Activated CD4-positive, alpha-beta memory T cell treated with anti-CD3 and anti-CD28 coated beads for 36 hours (primary cell): ENCODE measurements at places on chromosomes 5 and 9. TPM values are rescaled to one million over a fixed set of nuclear protein-coding genes. Genes with fewer than 3 reads are reported as not detected.

- DNase-seq: peak; percentile 78
- H3K27me3 ChIP-seq: no peaks in the 10 kb centered on the region
- peaks cover 89% of the 10 kb centered on the region for H3K4me1 ChIP-seq
- peaks cover 26% of the 10 kb centered on the region for H3K36me3 ChIP-seq
- peak overlapping the region; percentile 15 for H3K4me3 ChIP-seq
- H3K27ac ChIP-seq: peak overlapping the region; percentile 83
Measured at GRCh38 chr5:132419502-132420468, 50.3 kb downstream of the SLC22A5 start.

Gene NOL6
- total RNA-seq: 38.1 TPM

- no peaks in the 10 kb centered on the region for H3K36me3 ChIP-seq
- H3K27me3 ChIP-seq: peaks cover 2% of the 10 kb centered on the region
- H3K4me1 ChIP-seq: no peaks in the 10 kb centered on the region
- no peak for DNase-seq
- no peak overlapping the region for H3K27ac ChIP-seq
Measured at GRCh38 chr5:150112201-150113046, 26.1 kb upstream of the CSF1R start.

GRCh38 chr5:64585646-64586045, 79.8 kb downstream of the RGS7BP start:
- no peak overlapping the region for H3K27ac ChIP-seq
- H3K4me1 ChIP-seq: no peaks in the 10 kb centered on the region
- peaks cover 15% of the 10 kb centered on the region for H3K27me3 ChIP-seq
- DNase-seq: no peak
- H3K36me3 ChIP-seq: no peaks in the 10 kb centered on the region

DNA sequence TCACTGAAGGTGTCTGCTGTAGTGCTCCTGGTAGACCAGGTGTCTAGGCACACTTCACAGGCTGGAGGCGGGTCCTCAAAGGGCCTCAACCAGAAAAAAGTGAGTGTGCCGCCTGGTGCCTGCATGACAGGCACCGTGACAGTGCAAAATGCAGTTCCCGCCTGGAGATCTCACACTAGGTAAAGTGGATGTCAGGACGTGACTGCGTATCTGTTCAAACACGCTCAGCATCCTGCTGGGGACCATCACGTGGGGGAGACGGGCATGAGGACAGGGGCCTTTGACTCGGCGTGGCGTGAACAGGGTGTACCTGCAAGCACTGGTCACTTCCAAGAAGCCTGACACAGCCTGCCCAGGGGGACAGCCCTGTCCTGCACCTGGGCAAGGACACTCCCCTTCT, 32.3 kb upstream of the NTNG2 start:
- peaks cover 67% of the 10 kb centered on the region for H3K27me3 ChIP-seq
- H3K4me3 ChIP-seq: no peak overlapping the region
- no peak for DNase-seq
- no peak overlapping the region for H3K27ac ChIP-seq
- H3K36me3 ChIP-seq: no peaks in the 10 kb centered on the region

- no peak overlapping the region for H3K4me3 ChIP-seq
- DNase-seq: peak; percentile 60
- no peaks in the 10 kb centered on the region for H3K27me3 ChIP-seq
- peaks cover 15% of the 10 kb centered on the region for H3K4me1 ChIP-seq
Measured at GRCh38 chr9:99231711-99232110, 9.6 kb downstream of the SEC61B start.

GRCh38 chr5:140011297-140011802, 31.7 kb downstream of the NRG2 start:
- peaks cover 6% of the 10 kb centered on the region for H3K27me3 ChIP-seq
- no peaks in the 10 kb centered on the region for H3K36me3 ChIP-seq
- no peak for DNase-seq
- no peak overlapping the region for H3K4me3 ChIP-seq
- H3K4me1 ChIP-seq: no peaks in the 10 kb centered on the region

DNA sequence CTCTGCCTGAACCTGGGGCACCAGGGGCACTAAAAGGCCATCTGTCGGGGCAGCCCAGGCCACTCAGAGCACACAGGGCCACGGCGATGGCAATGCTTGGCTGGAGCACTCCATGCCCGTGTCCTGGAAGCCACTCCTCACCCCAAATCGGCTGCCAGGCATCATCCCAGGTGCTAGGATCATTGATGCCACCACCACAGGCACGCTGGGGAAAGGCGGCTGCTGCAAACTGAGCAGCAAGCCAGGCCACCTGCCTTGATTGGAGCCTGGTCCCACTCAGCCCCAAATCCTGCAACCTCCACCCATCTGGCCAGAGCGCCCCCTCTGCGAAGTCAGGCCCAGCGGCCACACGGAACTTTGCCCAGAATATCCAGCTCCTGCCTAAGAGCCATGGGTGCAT, 67.8 kb downstream of the DEPDC1B start:
- no peak overlapping the region for H3K27ac ChIP-seq
- no peaks in the 10 kb centered on the region for H3K27me3 ChIP-seq
- H3K4me1 ChIP-seq: no peaks in the 10 kb centered on the region
- no peak for DNase-seq

DNA sequence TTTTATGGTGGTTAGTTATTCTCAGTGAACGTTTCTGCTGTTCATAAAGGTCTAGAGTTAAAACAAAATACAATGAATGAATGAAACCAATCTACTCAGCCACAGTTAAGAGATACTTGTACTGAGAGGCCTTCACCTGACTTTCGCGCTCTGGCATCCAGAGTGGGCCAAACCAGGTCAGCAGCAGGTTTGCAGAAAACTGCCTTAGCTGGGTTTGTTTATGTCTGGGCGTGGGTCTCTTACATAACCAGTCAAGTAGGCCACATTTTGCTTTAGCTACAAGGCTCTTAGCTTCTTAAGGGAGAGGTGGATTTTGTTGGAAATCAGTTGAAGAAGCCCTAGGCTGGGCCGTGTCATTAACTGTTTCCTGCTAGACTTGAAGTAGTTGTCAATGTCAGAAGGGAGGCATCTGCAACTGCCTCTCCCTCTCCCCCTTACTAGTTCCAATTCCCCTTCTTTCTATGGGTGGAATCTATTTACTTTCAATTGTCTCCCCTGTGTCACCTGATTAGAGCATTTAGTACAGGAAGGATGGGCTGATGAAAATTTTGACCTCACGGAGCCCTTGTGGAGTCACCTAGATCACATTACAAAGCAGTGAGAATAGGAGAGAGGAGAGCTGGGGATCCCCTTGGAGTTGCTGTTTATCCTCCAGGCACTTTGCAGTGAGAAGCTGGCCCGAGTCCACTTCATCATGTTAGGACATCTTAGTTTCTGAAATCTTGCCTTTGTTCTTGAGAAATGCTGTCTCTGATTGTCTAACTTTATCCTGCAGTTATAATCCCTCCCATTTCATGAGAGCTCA, 200.5 kb downstream of the ARHGEF28 start:
- no peak overlapping the region for H3K27ac ChIP-seq
- no peak overlapping the region for H3K4me3 ChIP-seq
- no peaks in the 10 kb centered on the region for H3K36me3 ChIP-seq

GRCh38 chr9:10238087-10238486, 374.7 kb downstream of the PTPRD start:
- no peak for DNase-seq
- no peaks in the 10 kb centered on the region for H3K4me1 ChIP-seq
- H3K27me3 ChIP-seq: no peaks in the 10 kb centered on the region
- no peaks in the 10 kb centered on the region for H3K36me3 ChIP-seq
- no peak overlapping the region for H3K4me3 ChIP-seq

DNA sequence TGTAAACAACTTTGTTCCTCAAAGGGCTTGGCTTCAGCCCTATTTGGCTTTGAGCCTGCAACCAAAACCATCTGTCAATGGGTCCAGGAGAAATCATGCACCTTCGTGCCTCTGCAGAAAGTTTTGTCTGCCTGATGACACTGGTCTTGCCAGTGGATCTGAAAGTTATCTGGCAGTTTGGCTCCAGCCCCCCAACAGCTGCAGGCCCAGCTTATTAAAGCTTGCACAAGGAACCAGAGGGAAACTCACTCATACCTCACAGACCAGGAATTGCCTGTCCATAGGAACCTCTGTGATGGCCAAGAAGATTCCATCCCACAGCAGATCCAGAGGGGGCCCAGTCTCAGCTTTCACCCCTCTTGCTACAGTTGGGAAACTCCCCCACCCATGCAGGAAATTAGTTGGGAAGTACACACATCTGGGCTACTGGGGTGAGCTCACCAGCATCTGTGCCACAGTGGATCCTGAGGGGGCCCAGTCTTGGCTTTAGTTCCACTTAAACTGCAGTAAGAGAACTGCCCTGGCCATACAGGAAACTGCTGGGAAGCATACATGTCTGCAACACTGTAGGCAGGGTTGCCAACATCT, 265.5 kb downstream of the GRIA1 start:
- no peaks in the 10 kb centered on the region for H3K27me3 ChIP-seq
- no peak overlapping the region for H3K4me3 ChIP-seq
- no peak for DNase-seq
- no peaks in the 10 kb centered on the region for H3K4me1 ChIP-seq
- no peak overlapping the region for H3K27ac ChIP-seq

DNA sequence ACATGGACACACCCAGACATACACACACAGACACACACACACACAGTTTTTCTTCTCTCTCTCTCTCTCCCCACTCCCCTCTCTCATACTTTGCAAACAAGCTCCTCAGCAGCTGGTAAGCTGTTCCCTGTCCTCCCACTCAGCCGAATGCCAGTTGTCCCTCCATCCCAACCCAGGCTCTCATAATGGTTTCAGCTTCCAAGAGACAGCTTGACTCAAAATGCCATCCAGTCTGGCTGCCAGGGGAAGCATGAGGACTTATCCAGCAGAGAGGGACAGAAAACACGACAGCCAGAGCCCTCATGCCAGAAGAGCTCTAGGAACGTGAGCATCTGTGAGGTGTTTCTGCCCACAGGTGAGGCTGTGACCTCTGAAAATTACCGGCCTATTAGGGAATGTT, 112.6 kb upstream of the SPDL1 start:
- DNase-seq: no peak
- no peaks in the 10 kb centered on the region for H3K4me1 ChIP-seq
- H3K27ac ChIP-seq: no peak overlapping the region

- H3K27me3 ChIP-seq: peaks cover 2% of the 10 kb centered on the region
- H3K4me3 ChIP-seq: no peak overlapping the region
- no peaks in the 10 kb centered on the region for H3K36me3 ChIP-seq
- DNase-seq: no peak
Measured at GRCh38 chr5:169429044-169429443, 128.1 kb upstream of the SLIT3 start.

Gene PCDHB3
- total RNA-seq: not detected

DNA sequence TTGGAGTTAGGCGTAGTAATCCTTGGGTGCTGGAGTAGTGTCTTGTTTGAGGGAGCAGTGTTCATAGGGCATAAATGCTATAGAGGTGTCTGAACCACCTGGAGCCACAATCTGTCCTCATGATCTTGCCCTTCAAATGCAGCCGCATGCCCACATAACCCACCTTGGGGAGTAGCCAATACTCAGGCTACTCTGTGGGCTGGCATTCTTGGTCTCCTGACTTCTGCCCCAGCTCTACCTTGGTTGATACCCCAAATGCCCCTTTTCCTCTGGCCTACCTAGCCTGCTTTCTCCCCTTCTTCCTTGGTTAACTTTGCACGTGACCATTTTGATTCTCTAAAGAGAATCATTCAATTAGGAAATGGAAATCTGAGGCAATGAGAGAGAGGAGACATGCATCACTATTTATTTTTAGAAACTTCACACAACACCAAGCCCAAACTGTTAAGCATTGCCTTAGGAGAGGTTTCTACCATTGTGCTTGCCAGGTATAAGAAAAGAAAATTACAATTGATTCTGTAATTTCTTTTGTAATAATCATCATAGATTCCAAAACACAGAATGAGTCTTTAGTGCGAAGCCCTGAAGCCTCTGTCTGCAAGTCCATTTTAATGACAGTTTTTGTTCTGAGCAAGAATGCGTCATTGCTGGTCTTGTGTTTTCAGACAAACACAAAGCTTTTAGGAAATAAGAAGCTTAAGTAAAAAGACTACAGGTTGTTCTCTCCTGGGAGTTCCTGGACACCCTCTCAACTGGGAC, 135.2 kb downstream of the C9orf152 start:
- peaks cover 5% of the 10 kb centered on the region for H3K4me1 ChIP-seq
- no peak for DNase-seq
- no peak overlapping the region for H3K4me3 ChIP-seq
- H3K36me3 ChIP-seq: peaks cover 11% of the 10 kb centered on the region
- no peak overlapping the region for H3K27ac ChIP-seq

Gene TRAF1
- total RNA-seq: 124 TPM

DNA sequence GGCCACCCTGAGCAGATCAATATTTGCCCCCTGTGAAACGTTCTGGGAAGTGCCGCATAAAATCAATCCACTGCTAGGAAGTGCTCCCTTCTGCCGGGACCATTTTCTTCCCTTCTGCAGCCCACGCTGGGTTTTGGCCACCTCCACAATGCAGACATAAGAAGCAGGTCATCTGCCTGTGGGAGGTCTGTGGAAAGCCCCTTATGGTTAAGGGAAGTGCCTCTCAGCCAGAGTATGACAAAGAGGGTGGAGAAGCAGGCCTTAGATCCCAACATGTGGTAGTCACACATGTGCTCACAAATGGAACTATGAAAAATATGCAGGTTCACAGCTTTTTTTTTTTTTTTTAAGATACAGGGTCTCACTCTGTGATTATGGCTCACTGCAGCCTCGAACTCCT, 82.8 kb downstream of the SLC1A3 start:
- H3K36me3 ChIP-seq: no peaks in the 10 kb centered on the region
- H3K27ac ChIP-seq: no peak overlapping the region
- no peak for DNase-seq

DNA sequence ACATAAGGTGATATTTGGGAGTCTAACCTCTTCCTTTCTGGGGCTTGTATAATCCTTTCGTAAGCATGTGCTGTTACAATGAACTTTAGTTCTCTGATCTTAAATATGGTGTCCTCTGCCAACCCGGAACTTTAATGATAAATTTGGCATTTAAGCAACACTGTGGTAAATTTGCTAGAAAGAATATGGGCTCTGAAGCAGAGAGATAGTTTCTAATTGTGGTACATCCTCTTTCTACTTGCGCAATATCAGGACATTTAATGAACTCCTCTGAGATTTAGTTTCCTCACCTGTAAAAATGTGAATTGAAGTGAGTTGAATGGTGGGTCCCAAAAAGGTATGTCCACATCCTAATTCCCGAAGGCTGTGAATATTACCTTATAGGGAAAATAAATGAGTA, 364.7 kb downstream of the CAAP1 start:
- H3K27ac ChIP-seq: no peak overlapping the region
- no peaks in the 10 kb centered on the region for H3K4me1 ChIP-seq
- no peaks in the 10 kb centered on the region for H3K27me3 ChIP-seq

DNA sequence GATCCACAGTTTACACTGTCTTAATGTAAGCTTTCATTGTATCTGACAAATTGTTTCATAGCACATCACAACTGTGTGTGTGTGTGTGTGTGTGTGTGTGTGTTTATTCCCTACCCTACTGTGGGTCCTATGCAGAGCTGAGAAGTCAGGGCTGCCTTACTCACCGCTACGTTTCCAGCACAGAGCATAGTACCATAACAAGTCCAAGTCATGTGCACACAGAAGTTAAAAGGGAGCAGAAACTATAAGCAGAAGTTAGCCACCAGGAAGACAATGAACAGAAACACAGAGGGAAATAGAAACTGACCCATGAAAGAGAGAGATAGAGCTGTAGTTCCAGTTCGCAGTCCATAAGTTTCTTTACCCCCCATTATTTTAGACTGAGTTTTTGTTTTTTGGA, 38.2 kb upstream of the DMXL1 start:
- peaks cover 22% of the 10 kb centered on the region for H3K4me1 ChIP-seq
- no peak overlapping the region for H3K27ac ChIP-seq
- H3K36me3 ChIP-seq: no peaks in the 10 kb centered on the region

GRCh38 chr9:26426551-26427131, 466.0 kb downstream of the CAAP1 start:
- H3K36me3 ChIP-seq: no peaks in the 10 kb centered on the region
- H3K4me1 ChIP-seq: no peaks in the 10 kb centered on the region
- H3K27me3 ChIP-seq: no peaks in the 10 kb centered on the region
- no peak overlapping the region for H3K4me3 ChIP-seq

Gene GRM6
- total RNA-seq: not detected
